ENCODE measurements at places on chromosomes 1 and 21. TPM values are rescaled to one million over a fixed set of nuclear protein-coding genes. Genes with fewer than 3 reads are reported as not detected.

Gene SLFNL1
- total RNA-seq: 0.68 TPM

Gene FCAMR
- not detected for total RNA-seq

Gene PDE9A
- 26.1 TPM for total RNA-seq

Gene AXDND1
- 2.1 TPM for total RNA-seq

Gene LRRC3
- total RNA-seq: 3.8 TPM

Gene SEC16B
- total RNA-seq: 2.6 TPM

Gene CACNA1E
- not detected for total RNA-seq

Gene FALEC
- total RNA-seq: not detected

Gene FCRL4
- total RNA-seq: not detected

Gene EDARADD
- total RNA-seq: 50.4 TPM

GRCh38 chr21:19999369-20000272 lies 998.6 kb upstream of the NCAM2 start:
- no peak for DNase-seq

GRCh38 chr1:98201666-98202081 lies 280.8 kb upstream of the DPYD start:
- DNase-seq: no peak

GRCh38 chr1:186042230-186042629 lies 308.0 kb downstream of the HMCN1 start:
- DNase-seq: no peak

DNA sequence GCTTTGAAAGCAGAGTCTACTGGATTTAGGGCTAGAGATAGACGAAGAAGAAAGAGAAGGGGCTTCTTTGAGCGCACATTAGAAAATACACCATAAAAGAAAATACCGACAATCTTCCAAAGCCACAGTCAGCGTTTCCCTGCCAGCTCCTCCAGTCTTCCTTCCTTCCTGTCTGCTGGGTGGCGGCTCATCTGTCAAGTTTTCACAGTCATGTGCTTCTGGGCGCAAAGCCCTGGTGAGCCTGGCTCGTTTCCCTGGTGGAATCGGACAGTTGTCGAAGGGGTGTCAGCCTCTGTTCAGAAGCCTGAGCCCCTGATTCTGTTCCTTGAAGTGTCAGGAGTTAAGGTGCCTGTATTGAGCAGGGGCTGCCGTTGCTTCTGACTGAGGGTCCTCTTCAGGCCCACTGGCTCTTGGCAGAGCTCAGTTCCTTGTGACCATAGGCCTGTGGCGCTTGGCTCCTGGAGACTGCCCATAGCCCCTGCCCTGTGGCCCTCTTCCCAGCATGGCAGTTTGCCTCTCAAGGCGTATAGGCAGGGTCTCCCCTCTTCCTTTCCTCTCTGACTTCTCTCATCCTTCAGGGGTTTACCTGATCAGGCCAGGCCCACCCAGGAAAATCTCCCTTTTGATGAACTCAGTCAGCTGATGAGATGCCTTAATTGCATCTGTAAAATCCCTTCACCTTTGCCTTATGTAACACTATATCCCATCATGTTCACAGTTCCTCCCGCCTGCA lies 58.6 kb downstream of the ADARB1 start:
- DNase-seq: peak; percentile 48

DNA sequence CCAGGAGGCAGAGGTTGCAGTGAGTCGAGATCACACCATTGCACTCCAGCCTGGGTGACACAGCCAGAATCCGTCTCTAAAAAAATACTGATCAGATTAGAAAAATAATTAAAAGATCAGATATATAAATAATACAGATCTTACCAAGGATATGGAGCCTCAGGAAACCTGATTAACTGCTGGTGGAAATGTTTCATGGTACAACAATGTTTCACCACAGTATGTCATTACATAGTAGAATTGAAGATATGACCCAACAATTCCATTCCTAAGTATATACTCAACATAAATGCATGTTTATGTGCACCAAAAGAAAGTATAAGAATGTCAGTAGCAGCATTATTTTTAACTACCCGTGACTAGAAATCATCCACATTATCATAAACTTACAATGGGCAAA lies 41.7 kb downstream of the CD53 start:
- DNase-seq: no peak

DNA sequence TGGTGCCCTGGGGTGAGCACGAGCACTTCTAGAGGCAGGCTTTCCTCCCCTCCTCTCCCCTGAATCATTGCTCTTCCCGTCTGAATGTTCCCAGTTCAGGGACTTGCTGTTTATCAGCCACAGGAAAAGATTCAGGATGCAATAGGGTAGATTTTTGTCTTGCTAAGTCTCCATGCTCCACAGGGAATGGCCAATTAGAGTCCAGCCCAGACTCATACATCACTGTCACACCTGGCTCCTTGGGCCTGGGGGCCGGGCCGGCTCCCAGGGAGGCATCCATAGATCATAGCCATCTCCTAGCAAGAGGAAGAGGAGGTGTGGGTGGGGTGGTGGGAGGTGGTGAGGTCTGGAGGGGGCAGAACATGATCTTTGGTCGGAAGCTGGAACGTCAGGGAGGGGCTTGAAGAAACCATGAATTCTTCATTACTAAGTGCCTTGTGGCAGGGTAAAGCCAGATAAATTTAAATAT lies 83.4 kb downstream of the LRRN2 start:
- no peak for DNase-seq

DNA sequence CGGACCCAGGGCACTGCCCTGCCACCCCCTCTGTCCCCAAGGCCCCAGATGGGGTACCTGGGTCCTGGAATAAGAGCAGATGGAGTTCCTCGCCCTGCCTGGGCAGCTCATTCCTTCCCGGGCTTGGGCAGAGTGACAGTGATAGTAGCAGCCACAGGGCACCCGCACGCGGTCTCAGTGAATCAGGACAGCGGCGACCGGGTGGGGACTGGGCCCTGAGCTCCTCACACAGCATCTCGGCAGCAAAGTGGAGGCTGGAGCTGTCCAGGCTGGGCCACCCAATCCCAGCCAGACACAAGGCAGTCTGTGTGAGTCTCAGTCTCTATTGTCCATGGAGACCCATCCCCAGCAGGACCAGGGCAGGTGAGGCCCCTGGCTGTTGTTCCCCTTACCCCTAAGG lies 37.4 kb upstream of the CCDC27 start:
- DNase-seq: no peak

DNA sequence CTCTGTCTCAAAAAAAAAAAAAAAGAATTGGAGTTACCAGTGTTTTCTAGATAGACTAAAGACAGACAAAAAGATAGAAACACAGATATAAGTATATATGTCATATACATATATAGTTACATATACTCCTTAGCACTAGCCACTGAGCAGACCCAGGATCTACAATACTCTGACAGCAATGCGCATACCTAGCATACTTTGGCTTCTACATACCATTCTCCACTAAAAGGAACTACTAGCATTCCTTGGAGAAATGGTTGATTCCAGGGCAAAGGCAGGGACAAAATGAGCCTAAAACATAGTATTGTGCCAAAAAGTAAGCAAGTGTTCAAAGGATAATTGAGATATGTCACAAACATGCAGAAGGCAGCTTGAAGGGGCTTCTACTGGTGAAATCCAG lies 22.7 kb downstream of the SYNJ1 start:
- no peak for DNase-seq

- DNase-seq: no peak
These were observed 125.8 kb downstream of the SLC45A1 start for GRCh38 chr1:8443558-8444194.

DNA sequence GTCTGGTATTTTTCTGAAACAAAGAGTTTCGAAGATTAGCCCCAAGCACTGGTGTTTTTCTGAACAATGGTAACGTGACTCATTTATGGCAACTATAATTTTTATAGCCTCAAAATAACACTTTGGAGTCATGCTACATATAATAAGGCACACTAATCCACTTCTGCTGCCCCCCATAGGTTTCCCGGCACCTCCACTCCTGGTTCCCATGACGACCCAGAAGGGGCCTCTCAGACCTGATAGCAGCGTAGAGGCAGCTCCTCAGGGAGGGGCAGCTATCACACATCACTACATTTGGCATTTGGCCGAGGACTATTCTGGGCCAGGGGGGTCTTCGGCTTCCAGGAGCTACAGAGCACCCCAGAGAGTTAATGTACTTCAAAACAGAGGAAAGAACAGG lies 23.3 kb downstream of the CAPN8 start:
- DNase-seq: no peak

DNA sequence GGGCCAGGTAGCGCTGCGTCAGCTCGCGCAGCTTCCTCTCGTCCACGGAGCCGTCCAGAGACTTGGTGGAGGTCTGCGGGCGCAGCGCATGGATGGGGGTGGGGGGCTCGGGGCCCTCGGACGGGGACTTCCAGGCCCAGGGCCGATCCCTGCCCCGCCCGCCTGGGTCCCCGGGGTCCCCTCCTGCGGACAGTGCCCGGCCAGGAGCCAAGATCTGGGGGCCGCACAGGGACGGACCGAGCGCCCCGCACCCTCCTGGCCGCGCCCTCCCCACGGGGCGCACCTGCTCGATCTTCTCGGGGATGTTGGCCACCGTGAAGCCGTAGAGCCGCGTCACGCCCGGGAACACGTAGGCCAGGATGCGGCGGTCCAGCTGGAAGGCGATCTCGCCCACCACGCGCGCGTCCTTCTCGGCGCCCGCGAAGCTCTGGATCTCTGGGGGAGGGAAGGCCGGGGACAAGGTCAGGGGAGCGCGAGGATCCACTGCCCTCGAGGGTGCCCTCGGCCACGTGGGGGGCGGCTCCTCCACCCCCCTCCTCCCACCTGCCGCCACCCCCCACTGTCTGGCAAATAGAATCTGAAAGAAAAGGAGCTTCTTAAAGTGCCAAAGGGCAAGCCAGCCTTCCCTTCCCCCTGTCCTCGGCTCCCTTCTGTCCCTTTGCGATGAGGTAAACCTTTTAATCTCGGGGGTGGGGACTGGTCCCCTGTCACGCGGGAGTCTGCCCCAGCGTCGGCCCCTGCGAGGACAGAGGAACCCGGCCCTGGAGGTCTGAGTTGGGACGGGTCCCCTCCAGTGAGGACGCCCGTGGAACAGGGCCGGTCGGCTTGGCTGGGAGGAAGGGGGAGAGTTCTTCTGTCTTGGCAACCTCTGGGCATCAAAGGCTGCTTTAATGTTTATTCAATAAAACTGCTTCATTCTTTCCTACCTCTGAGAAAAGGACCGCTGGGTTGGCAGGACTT lies 6.5 kb upstream of the FTCD start:
- peak; percentile 27 for DNase-seq

DNA sequence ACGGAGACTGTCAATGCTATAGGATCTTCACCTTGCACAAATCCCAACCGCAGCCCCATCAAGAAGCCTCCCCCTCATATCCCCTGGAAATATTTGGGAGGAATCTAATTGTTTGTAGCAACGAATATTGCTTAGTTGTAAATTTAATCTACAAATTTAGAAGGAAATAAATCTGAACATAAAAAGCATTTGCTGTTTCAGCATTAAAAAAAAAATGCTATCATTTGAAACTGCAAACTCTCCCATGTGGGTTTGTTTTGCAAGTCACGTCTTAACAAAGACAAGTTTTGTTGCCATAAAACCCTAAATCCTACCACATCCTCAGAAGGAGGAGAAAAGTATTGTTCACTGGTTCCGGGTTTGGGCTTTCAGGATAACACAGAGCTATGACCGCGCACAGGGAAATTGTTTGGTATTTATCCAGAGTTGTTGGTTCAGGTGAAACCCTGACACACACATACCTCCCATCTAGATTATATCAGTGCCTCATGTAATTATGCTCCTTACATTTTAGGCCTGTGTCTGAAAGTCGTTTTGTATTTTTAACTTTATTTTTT lies 279.6 kb downstream of the TM2D1 start:
- DNase-seq: no peak

DNA sequence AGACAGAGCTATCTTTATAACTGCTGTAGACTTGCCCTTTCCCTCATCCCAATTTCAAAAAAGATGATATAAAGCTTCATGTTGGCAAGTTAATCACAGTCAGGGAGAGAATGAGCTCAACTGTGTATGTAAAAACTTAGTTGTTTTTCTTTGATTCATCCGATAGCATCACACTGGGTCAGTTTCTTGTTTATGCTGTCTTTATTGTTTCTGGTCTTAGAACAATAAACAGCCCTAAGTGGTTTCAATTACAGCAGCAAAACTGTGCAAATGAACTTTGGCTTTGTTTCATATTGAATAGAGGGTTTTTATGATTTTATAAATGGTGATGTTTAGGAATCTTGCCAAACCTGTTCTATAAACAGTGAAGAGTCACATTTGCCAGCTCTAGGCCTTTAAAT lies 423.8 kb upstream of the CXADR start:
- no peak for DNase-seq

- no peak for DNase-seq
These were observed 26.1 kb downstream of the RCAN3 start for GRCh38 chr1:24528744-24529143.

DNA sequence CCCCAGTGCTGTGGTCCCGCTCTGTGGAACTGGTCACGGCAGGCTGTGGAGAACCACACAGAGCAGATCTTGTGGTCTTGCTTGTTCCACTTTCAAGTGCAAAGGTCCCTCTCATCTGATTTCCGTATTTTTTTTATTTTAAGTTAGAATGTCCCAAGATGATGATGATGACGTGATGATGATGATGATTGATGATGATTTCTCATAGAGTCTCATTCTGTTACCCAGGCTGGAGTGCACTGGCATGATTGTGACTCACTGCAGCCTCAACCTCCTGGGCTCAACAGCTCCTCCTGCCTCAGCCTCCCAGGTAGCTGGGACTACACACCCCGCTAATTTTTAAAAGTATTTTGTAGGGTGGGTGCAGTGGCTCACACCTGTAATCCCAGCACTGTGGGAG lies 12.2 kb downstream of the EVA1C start:
- no peak for DNase-seq

DNA sequence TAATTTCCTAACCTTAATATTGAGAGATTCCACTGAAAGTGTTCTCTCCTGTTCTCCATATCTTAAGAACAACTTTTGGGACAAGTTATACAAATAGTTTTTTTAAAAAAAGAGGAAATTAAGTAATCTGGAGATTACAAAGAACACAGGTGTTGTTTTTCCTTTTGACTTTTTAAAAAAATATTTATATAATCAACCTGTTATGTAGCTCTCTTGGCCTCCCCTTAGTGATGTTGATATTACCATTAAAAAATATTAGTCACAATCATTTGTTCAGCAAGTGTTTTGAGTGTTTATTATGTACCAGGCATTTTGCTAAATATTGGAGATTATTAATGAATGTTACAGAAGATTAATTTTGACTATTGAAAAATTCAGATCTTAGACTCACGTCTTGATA lies 8.1 kb downstream of the MAN1A2 start:
- no peak for DNase-seq

- no peak for DNase-seq
These were observed 130.8 kb downstream of the FAF1 start for GRCh38 chr1:50829014-50829958.

Measured in ureter (tissue), 1 donor.